Smooth muscle cell of bladder (primary cell): ENCODE measurements at places on chromosomes 11 and 22. TPM values are rescaled to one million over a fixed set of nuclear protein-coding genes. Genes with fewer than 3 reads are reported as not detected.

Gene DPP3
- total RNA-seq, result 37.3 and 48.8 TPM in 2 replicates

Gene CDKN1C
- 37.0 and 43.6 TPM in 2 replicates for total RNA-seq

Gene RFPL2
- total RNA-seq, result not detected in 2 replicates

Gene RTN4RL2
- total RNA-seq, result 0.09 TPM in 1 of 2 replicates, not detected in the other

Gene NEAT1
- total RNA-seq, result 155 and 432 TPM in 2 replicates

Gene TYR
- total RNA-seq, result not detected in 2 replicates

Gene GALNT18
- 3.1 and 3.7 TPM in 2 replicates for total RNA-seq

Gene NXPE4
- total RNA-seq, result not detected in 2 replicates

Gene SPATA19
- not detected in 2 replicates for total RNA-seq

Gene CADM1
- total RNA-seq, result 1.9 and 2.1 TPM in 2 replicates

Gene CNTN5
- not detected in 2 replicates for total RNA-seq

Gene FIBIN
- 51.4 and 136 TPM in 2 replicates for total RNA-seq

Gene RBM4B
- 22.6 and 28.7 TPM in 2 replicates for total RNA-seq

Gene DDX25
- not detected in 2 replicates for total RNA-seq

Gene MMP27
- under 0.01 TPM in 1 of 2 replicates, not detected in the other for total RNA-seq

Gene DNAJB7
- total RNA-seq, result not detected in 2 replicates

Gene TUB
- 15.2 and 21.6 TPM in 2 replicates for total RNA-seq

Gene RBM14
- total RNA-seq, result 16.2 and 20.1 TPM in 2 replicates

Gene TMEM191C
- total RNA-seq, result 0.71 and 0.74 TPM in 2 replicates

Gene RPS6KB2
- 38.9 and 52.1 TPM in 2 replicates for total RNA-seq

Gene CEND1
- 0.28 and 0.85 TPM in 2 replicates for total RNA-seq

Gene PARVG
- not detected in 2 replicates for total RNA-seq

Gene TENM4
- 5.0 and 16.4 TPM in 2 replicates for total RNA-seq
